ENCODE measurements at places on chromosomes 11 and 22.

DNA sequence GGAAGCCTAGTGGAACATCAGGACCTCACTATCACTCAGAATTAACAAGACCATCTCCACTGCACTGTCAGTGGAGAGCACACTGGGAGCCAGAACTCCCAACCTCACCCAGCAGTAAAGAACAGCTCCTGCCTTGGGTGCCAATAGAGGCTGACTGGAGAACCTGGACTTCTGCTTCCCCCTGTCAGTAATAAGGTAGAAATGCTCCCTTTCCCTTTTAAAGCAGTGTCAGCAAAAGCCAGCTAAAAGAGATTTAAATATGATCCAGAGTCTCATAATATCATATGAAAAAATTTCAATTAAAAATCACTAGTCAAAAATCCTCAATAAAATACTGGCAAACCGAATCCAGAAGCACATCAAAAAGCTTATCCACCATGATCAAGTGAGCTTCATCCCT lies 82.8 kb downstream of the SPATA19 start:
- DNase-seq: no peak

DNA sequence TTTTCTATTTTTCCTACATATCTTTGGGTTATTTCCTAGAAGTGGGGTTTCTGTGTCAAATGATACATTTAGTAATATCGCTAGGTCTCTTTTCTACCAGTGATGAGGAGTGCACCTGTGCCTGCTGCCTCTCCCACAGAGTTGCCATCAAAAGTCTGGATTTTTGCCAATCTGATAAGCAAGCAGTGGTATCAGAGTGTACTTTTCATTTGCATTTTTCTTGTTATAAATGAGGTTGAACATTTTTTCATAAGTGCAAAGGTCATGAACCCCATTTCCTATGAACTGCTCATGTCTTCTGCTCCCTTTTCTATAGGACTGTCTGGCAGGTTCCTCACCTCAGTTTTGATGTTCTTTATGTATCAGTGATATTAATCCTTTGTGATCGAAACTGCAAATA lies 1.7 kb downstream of the TRPM5 start:
- peak; percentile 0 for DNase-seq

GRCh38 chr11:47667135-47667534 lies 24.8 kb upstream of the MTCH2 start:
- DNase-seq: no peak

DNA sequence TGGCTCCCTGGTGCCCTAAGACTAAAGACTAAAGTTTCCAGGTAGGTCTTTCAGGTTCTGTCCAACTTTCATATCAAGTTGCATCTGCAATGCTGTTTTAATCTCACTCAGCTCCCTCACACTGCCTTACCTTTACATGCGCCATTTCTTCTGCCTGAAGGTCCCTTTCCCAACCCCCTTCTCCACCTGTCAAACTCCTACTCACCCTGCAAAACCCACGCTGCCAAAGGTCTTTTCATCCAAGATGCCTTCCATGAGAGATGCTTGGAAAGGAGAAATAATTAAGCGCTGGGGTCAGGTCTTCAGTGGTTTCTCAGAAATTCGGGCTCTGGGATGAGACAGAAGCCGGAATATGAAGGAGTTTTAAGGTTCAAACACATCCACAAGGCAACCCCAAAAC lies 95.1 kb downstream of the MN1 start:
- DNase-seq: no peak

DNA sequence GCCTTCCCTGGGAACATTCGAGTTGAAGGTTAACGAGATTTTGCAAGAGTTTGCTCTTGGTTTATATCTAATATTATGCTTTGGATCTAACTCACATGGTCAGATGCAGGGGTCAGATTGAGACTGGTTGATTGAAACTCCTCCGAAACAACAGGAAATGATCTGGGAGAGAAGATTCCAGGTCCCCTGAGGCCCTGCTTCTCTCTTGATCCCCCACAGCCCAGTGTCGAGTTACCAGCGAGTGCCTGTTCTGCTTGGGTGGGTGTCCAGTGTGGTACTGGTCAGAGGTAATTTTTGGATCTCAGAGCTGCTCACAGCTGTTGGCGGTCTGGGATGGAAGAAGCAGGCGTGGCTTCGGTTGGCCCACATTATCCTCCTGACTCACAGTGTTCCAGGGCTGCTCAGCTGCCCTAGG lies 9.2 kb downstream of the FBLN1 start:
- no peak for DNase-seq
